Mononuclear cell (primary cell): ENCODE measurements at places on chromosomes 4 and X. TPM values are rescaled to one million over a fixed set of nuclear protein-coding genes. Genes with fewer than 3 reads are reported as not detected.

Gene ZNF81
- total RNA-seq: 3.7 TPM

Gene NDNF
- total RNA-seq: not detected

Gene IL21
- total RNA-seq: not detected

Gene TMEM144
- total RNA-seq: 2.2 TPM

Gene G3BP2
- 228 TPM for total RNA-seq

Gene CENPVL3
- total RNA-seq: not detected

Gene ZAR1
- total RNA-seq: not detected

Gene SYTL5
- not detected for total RNA-seq
